ENCODE measurements at places on chromosomes 6 and 20. TPM values are rescaled to one million over a fixed set of nuclear protein-coding genes. Genes with fewer than 3 reads are reported as not detected.

DNA sequence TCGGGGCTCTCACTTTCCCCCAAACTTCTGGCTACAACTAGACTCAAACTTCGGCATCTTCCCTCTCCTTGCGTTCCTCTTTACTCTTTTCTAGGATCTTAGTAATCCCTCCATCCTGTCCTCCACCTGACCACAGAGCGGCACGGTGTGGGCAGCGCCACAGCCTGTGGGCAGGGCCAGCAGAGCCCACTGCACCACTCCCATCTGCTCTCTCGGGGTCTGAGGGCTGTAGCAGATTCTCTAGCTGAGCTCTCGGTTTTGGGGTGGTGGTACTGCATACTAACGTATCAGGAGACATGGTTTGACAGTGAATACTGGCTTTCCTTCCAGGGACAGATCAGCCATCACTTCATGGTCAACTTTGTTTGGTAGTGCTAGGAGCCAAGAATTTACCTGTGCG, 57.4 kb downstream of the EZR start:
- DNase-seq = no peak

DNA sequence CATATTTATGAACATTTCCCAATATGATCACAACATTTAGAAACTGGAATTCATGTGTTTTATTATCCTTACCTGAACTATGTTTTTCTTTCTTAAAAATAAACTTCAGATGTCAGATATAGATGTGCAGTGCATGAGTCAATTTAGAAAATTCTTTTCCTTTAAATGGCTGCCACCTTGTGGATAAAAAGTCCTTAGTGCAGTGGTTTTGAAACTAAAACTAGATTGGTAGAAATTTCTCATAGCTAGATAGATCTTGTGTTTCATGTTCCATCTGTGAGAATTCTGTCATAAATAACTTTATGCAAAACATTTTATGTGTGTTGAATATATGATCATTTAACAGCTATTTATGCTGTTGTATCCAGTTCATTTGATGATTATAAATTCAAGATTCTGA, 134.9 kb downstream of the KLHL32 start:
- DNase-seq = no peak

DNA sequence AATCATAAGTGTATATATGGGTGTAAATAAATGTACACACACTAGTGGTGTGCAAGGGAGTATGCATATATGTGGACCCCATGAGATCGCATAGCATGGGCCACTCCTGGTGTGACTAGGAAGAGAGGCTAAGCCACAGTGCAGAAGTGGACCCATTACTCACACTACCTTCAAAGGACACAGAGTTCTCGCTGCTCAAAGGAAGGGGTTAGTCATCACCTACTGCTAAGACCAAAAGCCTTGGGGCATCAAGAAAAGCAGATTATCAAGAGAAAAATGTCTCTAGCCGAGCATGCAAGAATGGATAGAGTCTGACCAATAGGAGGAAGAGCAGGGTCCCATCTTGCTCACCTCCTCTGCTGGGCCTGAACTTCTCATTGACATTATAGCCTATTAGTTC, 195.5 kb downstream of the MAFB start:
- DNase-seq = no peak

The MTO1 gene
- polyA plus RNA-seq = 19.2 TPM

DNA sequence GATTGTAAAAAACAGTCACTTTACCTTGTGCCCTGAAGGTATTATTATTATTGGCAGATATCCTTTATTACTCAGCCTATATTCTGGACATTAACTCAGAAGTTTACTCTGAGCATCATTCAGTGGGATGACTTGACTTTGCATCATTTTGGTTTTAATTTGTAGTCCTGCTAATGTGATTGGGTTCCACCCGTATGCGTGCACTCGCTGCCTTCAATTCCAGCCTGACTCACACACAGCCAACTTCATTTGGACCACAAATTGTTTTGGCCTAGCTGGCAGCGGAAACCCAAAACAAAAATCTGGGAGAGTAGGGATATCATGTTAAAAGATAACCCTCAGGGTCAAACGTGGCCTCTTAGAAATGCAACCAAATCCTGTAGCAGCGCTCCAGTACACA, 704.4 kb upstream of the SLC35B3 start:
- no peak for DNase-seq

GRCh38 chr6:795046-795685, 102.2 kb upstream of the EXOC2 start:
- DNase-seq = no peak

- DNase-seq = no peak
Measured at GRCh38 chr20:43936104-43936770, 21.6 kb downstream of the TOX2 start.

GRCh38 chr6:34278833-34279232, 30.0 kb upstream of the SMIM29 start:
- no peak for DNase-seq

The TFAP2B gene
- not detected for polyA plus RNA-seq

DNA sequence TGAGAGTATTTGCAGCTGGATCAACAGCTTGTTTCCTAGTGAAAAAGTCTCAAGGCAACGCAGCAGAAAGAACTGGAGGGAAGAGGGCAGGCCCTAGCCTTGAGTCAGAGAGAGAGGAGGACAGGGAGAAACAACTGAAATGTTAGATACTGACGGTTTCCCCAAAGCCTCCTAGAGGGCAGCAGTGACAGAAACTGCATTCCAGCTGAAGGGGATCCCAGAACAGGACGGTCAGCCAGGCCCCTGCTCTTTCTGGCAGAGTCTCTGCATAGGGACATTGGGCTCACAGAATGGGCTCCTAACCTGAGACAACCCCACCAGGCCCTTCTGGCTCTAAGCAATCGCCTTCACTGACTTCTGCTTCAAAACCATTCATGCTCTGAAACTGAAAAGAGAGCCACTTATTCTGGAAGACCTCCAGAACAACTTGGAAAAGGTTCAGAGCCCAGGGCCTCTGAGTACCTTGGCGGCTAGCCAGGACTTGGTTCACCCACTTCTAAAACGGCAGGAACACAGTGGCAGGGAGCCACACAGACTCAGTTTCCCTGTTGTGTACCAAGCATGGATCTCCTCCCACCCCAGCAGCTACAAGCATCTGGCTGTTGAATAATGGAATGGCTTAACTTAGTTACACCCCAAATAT, 72.9 kb downstream of the PSMB1 start:
- DNase-seq = no peak

DNA sequence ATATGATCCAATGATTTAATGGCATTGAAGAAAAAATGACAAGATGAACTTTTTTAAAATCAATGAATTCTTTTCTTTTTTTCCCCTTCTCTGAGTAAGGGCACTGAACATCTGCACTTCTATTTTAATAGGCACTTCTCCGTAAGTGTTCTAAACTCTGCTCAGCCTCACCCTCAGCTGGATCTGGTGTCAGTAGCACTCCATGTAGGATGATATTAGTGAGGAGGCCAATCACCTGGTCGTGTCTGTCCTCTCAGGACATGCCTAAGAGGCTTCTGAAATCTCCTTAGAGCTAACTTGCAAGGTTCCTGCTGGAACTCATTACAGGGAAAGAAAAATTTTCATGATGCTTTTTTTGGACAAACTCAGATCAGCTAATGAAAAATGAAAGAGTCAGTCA, 148.6 kb upstream of the MLIP start:
- DNase-seq = no peak

GRCh38 chr6:128073389-128073788, 172.5 kb upstream of the THEMIS start:
- DNase-seq = no peak

The ANKEF1 gene
- 1.3 TPM for polyA plus RNA-seq

- DNase-seq = no peak
Measured at GRCh38 chr6:87297119-87297518, 25.3 kb upstream of the SMIM8 start.

The COL19A1 gene
- polyA plus RNA-seq = 0.33 TPM

DNA sequence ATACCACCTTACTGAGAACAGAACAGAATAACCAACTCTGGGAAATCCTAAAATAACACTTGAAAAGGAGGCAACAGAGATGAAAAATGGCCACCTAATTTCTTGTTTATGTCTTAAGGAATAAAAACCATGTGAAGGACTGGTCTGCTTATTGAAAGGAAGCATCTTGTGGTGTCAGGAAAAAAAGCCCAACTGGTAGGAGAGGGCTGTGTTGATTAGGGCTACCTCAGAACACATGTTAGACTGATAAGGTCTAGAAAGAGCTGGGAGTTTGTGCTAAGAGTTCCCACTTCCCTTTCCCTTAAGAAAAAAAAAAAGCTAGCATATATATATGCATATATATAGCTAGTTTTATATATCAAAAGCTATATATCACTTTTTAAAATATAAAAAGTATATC, 425.3 kb upstream of the BTBD3 start:
- DNase-seq = no peak

GRCh38 chr6:15793826-15794225, 131.0 kb upstream of the DTNBP1 start:
- no peak for DNase-seq

The KIF6 gene
- 0.09 TPM for polyA plus RNA-seq

DNA sequence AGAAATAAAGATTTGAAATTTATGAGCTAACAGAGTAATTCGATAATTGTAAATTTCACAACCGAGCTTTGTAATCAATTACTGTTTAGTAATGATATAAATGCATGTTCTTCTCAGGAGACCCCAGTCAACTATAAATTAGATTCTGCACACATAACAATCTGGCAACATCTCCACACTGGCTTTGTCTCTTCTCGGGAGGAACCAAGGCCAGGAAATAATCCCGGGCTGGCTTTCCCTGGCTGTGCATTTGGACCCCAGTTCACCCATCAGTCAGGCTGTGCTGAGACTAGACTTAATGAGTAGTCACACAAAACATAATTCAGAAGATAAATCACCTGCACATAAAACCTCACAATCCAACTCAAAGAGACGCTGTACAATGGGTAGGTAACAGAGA, 65.5 kb downstream of the PTPRT start:
- no peak for DNase-seq

DNA sequence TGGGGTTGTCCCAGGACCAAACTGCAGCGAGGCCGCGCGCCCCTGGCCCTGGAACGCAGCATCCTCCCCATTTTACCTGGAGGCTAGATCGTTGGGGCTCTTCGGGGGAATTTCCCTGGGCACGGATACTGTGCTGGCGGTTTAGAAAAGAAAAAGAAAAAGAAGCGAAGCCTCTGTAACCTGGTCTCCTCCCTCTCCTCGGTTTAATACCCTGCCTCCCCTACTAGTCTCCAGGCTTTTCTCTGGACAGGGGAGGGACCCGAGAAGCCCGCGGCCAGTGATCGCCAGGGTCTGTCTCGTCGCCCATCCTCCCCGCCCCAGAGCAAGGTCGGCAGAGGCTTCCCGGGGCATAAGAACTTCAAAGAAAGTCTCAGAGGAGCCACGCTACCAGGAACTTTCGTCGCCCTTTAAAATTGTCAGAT, 6.1 kb upstream of the LAMP5 start:
- no peak for DNase-seq

DNA sequence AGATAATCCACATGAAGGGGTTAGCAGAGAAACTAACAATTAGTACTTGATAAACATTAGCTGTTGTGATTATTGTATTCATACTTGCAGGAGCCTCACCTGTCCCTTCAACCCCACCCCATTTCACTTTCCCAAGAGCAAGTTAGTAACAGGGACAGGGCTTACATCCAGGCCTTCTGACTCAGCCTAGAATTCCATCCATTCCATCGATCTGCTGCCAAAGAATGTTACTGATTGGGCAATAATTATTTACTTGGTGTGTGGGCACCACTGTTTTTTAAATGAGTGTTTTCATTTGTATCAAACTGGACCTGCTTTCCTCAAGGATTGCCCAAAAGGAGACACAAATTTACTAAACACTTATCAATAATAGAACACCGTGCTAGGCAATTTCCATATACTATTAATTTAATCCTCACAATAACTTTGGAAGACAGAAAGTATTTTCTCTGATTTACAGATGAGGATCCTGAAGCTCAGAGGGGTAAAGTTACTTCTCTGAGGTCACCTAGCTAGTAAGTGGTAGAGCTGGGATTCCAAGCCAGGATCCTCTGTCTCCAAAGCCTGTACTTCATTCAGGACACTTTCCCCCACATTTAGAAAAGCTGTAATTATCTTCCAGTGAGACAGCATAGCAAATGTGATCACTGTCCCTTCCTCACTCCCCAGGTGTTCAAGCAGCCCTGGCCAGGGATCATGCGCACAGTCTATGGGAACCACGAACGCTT, 32.8 kb downstream of the GSS start:
- DNase-seq = no peak

The WFDC10B gene
- polyA plus RNA-seq = not detected

DNA sequence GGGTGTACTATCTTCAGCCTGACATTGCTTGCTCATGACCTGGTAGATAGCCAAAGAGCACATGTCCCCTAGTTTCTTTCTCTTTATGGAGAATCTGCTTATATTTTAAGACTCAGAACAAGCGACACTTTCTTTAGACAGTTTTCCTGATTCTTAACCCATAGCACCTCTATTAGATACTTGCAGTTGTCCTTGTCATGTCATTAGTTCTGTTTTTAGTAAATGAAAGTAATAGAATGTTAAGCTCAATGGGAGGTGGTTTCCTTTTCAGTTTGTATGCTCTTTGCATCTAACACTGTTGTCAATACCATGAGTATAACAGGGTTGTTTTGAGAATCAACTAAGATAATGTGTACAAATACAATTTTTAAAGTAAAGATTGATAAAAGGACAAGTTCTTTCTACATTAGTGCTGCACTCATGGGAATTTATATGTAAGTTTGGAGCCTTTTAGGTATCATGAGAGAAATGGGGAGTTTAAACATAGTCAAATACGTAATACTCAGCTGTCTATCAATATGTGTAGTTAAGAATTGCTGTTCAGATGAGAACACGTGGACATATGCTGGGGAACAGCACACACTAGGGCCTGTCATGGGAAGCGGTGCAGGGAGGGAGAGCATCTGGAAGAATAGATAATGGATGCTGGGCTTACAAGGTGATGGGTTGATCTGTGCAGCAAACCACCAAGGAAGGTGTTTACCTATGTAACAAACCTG, 124.3 kb downstream of the GRM1 start:
- DNase-seq = no peak

GRCh38 chr6:81575442-81575841, 177.0 kb downstream of the TENT5A start:
- no peak for DNase-seq

The BPIFB4 gene
- not detected for polyA plus RNA-seq

GRCh38 chr6:3164388-3164787, 7.0 kb upstream of the TUBB2A start:
- no peak for DNase-seq

The SMPDL3A gene
- polyA plus RNA-seq = 36.1 TPM
